ENCODE measurements at places on chromosomes 7 and 10.
A peak's percentile ranks its signal among the peaks of the same experiment; 100 is the strongest.

- DNase-seq, result no peak
Observed at GRCh38 chr7:36406156-36406555, 16.5 kb downstream of the ANLN start.

- DNase-seq, result peak; percentile 40
Observed at GRCh38 chr10:132942101-132943057, at the start of gene CFAP46. CFAP46 (minus strand) TSS chr10:132942570; CDS start chr10:132942484, 86 bp downstream.

GRCh38 chr10:97406064-97406463, 4.9 kb upstream of the RRP12 start:
- DNase-seq, result no peak

DNA sequence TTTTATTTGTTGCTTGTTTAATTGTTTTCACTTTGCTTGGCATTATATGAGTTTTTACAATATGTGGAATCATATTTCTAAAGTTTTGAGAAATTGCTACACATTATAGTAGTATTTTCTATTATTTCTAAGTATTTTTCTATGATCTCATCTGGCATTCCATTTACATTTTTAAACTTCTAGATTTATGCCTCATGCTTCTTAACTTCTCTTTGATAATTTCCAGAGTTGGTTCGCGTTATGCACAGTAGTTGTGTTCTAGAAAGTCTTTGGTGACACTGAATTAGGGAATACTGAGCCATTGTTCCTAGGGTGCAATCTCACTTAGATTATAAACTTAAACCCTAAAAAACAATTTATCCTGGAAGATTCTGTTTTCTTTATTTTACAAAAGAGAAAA, 129.2 kb downstream of the GNAI1 start:
- no peak for DNase-seq
